ENCODE measurements at places on chromosomes 6 and 20. TPM values are rescaled to one million over a fixed set of nuclear protein-coding genes. Genes with fewer than 3 reads are reported as not detected.

The RTEL1 gene
- total RNA-seq = 12.2 TPM

The ZNF831 gene
- not detected for total RNA-seq

The PRSS35 gene
- total RNA-seq = 4.3 TPM

The KIF25 gene
- not detected for total RNA-seq

The PANK2 gene
- total RNA-seq = 62.2 TPM

The TTI1 gene
- 21.5 TPM for total RNA-seq

The GPANK1 gene
- 20.9 TPM for total RNA-seq

The ANKRD66 gene
- total RNA-seq = not detected

The FAM217A gene
- not detected for total RNA-seq

The CCDC167 gene
- total RNA-seq = 13.1 TPM

The DOP1A gene
- 26.8 TPM for total RNA-seq

The FOXS1 gene
- total RNA-seq = not detected

The SLC13A3 gene
- 6.0 TPM for total RNA-seq

The DHX35 gene
- 12.1 TPM for total RNA-seq

The PSORS1C1 gene
- 0.29 TPM for total RNA-seq

The BPIFB1 gene
- total RNA-seq = not detected

The KCNK5 gene
- total RNA-seq = not detected

The CDSN gene
- total RNA-seq = not detected

The DAAM2 gene
- 7.4 TPM for total RNA-seq

The BPI gene
- not detected for total RNA-seq

The KCNK16 gene
- total RNA-seq = not detected

The ADGRG6 gene
- total RNA-seq = 0.33 TPM

The SYNGAP1 gene
- 8.0 TPM for total RNA-seq

The LZTS3 gene
- 10.4 TPM for total RNA-seq

The DYNLT2 gene
- total RNA-seq = 0.99 TPM

The MAK gene
- total RNA-seq = not detected

The MOG gene
- total RNA-seq = not detected

The TRDN gene
- total RNA-seq = not detected

The GINS1 gene
- 9.6 TPM for total RNA-seq

The IL17F gene
- total RNA-seq = not detected

The FNDC1 gene
- 0.17 TPM for total RNA-seq

The SPAG4 gene
- 11.2 TPM for total RNA-seq

The GATA5 gene
- total RNA-seq = not detected

The OR2B6 gene
- not detected for total RNA-seq

The MPIG6B gene
- not detected for total RNA-seq

The GGTLC1 gene
- not detected for total RNA-seq

The WFDC9 gene
- total RNA-seq = not detected

The TSHZ2 gene
- 0.33 TPM for total RNA-seq

The RIPPLY2 gene
- total RNA-seq = 0.29 TPM

The TMEM74B gene
- not detected for total RNA-seq

The PRICKLE4 gene
- not detected for total RNA-seq

The APOM gene
- 1.3 TPM for total RNA-seq

The BPIFB4 gene
- total RNA-seq = not detected

The NFYA gene
- total RNA-seq = 11.4 TPM

The MSH5 gene
- total RNA-seq = 15.9 TPM

The THBS2 gene
- 141 TPM for total RNA-seq

The OPRL1 gene
- total RNA-seq = 1.9 TPM

The SYNDIG1 gene
- 0.17 TPM for total RNA-seq

The ACTL10 gene
- 3.0 TPM for total RNA-seq

The PPP1R14C gene
- total RNA-seq = 0.29 TPM

The MAFB gene
- total RNA-seq = 3.3 TPM

The OR2J3 gene
- total RNA-seq = not detected

The MMP24 gene
- total RNA-seq = 0.29 TPM

The RIMS1 gene
- total RNA-seq = under 0.01 TPM

The TUBB2B gene
- total RNA-seq = 4.1 TPM

All from smooth muscle cell of trachea (primary cell).